ENCODE measurements at places on chromosomes 12 and 14.

GRCh38 chr12:94046626-94047410 is 101.6 kb upstream of the PLXNC1 start:
- no peak for DNase-seq

GRCh38 chr12:12562016-12562483 is 613 bp downstream of the DUSP16 start:
- DNase-seq = no peak

DNA sequence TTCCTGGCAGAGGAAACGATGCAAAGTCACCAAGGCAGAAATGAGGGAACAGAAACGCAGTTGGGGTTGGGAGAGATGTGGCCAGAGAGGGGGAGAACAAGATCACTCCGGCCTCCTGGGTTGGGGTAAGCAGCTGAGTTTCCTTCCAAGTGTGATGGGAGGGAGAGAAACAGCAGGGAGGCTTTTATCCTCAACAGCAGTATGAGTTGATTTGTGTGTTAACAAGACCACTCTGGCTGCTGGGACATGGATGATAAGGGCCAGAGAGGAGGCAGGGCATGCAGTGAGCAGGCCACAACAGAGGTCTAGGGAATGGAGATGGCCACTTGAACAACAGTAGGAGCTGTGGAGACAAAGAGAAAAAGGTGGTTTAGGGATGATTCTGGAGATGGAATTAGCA is 66.8 kb downstream of the GLRX5 start:
- DNase-seq = no peak

GRCh38 chr14:76984297-76984696 is 44.2 kb downstream of the IRF2BPL start:
- no peak for DNase-seq

DNA sequence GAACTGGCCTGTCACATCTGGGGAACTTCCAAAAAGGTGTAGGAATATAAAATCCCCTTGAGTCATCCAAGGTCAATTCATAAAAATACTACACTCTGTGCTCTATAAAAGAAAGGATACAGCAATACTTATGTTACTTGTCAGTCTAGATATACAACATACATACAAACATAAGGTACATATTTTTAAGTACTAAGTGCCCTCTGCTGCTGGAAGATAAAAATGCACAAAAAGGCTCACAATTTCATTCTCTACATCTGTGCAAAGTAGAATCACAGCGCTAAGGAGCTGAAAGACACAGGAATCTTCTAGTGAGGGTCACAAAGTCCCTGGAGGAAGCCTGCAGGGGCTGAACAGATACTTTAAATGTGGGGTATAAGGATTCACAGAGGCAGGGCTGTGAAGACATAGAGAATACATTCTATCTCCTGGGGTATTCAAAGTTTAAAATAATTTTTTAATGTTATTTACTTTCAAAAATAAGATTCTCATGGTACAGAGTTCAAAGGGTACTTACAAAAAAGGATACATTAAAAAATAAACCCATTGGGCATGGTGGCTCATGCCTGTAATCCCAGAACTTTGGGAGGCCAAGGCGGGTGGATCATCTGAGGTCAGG is 10.2 kb upstream of the GOLGA5 start:
- peak; percentile 71 for DNase-seq

DNA sequence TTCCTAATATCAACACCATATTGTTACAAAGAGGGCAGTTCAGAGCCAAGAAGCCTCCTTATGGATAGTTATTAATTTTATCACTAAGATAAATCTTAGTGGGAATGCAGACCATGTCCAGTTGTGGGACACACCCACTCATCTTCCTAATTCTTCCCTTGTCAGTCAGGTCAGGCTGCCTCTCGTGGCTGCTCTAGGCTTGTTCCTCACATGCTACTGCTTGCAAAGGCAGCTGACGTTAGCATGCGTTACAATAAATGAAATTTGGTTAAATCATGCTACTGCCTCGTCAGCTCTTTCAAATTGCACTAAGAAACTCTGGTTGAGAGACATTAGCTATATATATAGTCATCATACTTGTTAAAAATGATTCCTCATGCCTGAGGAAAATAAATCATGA is 108.4 kb downstream of the CAND1 start:
- DNase-seq = no peak

DNA sequence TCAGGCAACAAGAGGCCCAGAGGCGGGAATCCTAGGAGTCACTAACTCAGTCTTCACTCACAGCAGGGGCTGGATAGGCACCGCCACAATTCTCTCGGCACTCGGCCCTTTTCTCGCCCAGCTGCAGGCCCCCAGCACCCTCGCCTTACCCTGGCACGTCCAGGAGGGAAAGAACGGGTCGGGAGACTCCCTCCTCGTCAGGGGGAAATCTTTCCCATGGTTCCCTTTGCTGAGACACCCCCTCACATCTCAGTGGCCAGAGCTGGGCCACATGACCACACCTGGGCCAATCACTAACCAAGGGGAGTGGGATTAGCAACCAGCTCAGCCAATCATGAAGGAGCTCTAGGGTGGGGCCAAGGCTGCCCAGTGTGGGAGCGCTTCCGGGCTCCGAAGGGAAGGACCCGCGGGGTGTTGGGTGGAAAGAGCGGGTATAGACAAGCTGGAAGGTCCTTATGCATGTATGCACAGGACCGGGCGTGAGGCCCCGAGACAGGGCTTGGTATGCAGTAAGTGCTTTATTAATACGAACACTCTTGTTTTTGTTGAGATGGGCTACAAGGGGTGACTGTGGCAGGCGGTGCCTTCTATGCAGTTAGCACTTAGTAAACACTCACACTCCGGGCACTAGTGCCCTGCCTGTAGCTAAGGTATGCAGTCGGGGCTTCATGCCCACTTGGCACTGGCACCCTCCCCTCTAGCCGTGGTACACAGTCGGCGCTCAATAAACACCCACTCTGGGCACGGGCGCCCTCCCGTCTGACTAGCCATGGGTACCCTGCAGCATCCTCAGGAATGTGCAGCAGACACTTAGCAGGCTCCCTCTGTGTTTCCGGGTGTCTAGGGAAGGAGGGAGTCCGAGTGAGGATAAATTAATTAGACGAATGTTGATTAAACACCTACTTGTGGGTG is 40.3 kb downstream of the ADGRD1 start:
- no peak for DNase-seq

- peak; percentile 52 for DNase-seq
Measured at GRCh38 chr12:9736936-9737705, 4.2 kb upstream of the CLECL1 start.

DNA sequence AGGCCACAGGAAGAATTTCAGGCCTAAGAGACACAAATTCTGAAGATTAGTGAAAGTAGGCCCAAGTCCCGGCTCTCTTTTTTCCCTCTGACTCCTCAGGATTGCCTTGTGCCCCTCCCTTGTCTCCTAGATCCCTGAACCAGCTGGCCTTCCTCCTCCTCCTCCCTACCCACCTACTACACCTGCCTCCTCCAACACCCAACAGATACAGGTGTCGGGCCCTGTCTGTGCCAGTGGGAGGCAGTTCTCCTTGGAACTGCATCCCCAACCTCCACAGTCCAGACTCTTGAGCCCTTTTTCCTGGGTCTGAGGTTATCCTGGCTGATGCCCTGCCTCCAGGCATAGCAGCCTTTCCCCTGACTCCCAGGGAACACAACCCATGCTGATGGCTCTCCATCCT is 1.8 kb downstream of the PPP1R1A start:
- no peak for DNase-seq

All from CD4-positive, alpha-beta T cell treated with Interleukin-17A for 1 hour (primary cell).